Vagina (tissue), 2 donors: ENCODE measurements at places on chromosomes 7 and 10. TPM values are rescaled to one million over a fixed set of nuclear protein-coding genes. Genes with fewer than 3 reads are reported as not detected.

DNA sequence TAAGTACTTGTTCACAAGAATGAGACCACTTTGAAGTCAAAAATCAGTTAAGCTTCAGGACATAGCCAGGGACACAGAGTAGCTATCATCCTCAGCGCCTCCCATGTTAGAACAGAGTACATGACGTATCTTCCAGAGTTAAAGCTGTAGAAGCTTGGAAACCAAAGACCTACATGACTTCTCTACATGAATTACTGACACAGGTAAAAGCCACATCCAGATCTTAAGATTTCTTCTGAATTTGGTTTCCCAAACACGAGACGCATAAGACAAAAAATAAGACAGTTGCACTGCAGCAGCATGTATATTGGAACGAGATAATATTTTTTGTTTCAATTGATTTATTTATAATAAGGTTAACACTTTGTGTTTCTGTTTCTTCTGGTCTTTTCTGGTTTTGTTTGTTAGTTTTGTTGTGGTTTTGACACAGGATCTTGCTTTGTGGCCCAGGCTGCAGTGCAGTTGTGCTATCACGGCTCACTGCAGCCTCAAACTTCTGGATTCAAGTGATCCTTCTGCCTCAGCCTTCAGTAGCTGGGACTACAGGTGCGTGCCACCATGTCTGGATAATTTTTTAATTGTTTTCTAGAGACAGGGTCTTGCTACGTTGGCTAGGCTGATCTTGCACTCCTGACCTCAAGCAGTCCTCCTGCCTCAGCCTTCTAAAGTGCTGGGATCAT is 10.2 kb upstream of the EPC1 start:
- DNase-seq: no peak
- no peaks in the 10 kb centered on the region for H3K36me3 ChIP-seq
- no peak overlapping the region for H3K4me3 ChIP-seq
- no peaks in the 10 kb centered on the region for H3K27me3 ChIP-seq
- H3K27ac ChIP-seq: no peak overlapping the region

GRCh38 chr10:123746942-123747341 is 80.8 kb downstream of the GPR26 start:
- DNase-seq: no peak
- no peaks in the 10 kb centered on the region for H3K36me3 ChIP-seq
- H3K4me3 ChIP-seq: no peak overlapping the region
- H3K27ac ChIP-seq: no peak overlapping the region

- no peaks in the 10 kb centered on the region for H3K4me1 ChIP-seq
- H3K27me3 ChIP-seq: no peaks in the 10 kb centered on the region
These were observed 234.4 kb upstream of the IMMP2L start for GRCh38 chr7:111796671-111797070.

GRCh38 chr10:91694170-91694794 is 61.4 kb upstream of the PPP1R3C start:
- DNase-seq: no peak
- H3K4me1 ChIP-seq: no peaks in the 10 kb centered on the region
- H3K36me3 ChIP-seq: no peaks in the 10 kb centered on the region
- H3K27me3 ChIP-seq: no peaks in the 10 kb centered on the region

DNA sequence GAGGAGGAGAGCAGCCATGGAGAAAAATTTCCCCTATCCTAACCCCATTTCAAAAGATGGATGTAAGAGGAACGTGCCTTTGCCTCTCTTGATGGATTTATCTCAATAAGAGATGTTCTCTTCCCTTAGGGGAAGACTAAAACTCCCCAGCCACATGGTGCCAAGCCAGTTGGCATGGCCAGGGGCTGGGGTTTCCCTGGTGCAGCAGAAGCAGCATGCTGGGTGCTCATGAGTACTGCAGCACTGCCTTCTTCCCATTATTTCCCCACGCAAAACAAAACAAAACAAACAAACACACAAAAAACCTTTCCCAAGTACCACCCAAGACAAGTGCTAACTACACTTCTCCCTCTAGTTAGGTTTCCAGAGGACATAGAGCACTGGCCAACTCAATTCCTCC is 97.2 kb downstream of the DOCK4 start:
- no peaks in the 10 kb centered on the region for H3K27me3 ChIP-seq
- H3K27ac ChIP-seq: no peak overlapping the region
- DNase-seq: no peak

DNA sequence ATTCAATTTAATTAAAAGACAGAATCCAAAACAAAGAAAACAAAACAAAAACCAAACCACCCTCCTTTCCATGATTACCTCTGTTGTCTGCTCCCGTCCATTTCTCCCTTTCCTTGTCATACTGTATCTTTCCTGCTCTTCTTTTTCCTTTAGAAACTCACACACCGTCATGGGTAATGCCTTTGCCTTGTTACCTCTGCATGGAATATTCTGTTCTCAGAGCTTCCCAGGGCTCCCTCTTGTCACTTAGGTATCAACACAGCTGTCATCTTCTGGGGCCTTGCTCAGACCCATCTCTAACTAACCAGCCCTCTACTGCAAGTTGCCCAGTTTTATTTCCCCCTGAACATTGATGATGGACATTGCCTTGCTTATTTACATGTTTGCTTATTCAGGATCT is 30.2 kb upstream of the GIMAP8 start:
- no peaks in the 10 kb centered on the region for H3K4me1 ChIP-seq
- no peak for DNase-seq
- H3K27me3 ChIP-seq: no peaks in the 10 kb centered on the region
- no peaks in the 10 kb centered on the region for H3K36me3 ChIP-seq
- no peak overlapping the region for H3K27ac ChIP-seq

- peak overlapping the region; percentile 71 for H3K27ac ChIP-seq
- peaks cover 11% of the 10 kb centered on the region for H3K4me1 ChIP-seq
- H3K4me3 ChIP-seq: no peak overlapping the region
- H3K27me3 ChIP-seq: no peaks in the 10 kb centered on the region
- DNase-seq: no peak
These were observed 1.0 kb downstream of the ACSL5 start for GRCh38 chr10:112374724-112375541.

GRCh38 chr7:108292541-108292940 is 162.4 kb upstream of the LAMB4 start:
- no peak overlapping the region for H3K4me3 ChIP-seq
- H3K4me1 ChIP-seq: no peaks in the 10 kb centered on the region
- no peaks in the 10 kb centered on the region for H3K27me3 ChIP-seq
- H3K27ac ChIP-seq: no peak overlapping the region
- DNase-seq: no peak
- H3K36me3 ChIP-seq: no peaks in the 10 kb centered on the region

DNA sequence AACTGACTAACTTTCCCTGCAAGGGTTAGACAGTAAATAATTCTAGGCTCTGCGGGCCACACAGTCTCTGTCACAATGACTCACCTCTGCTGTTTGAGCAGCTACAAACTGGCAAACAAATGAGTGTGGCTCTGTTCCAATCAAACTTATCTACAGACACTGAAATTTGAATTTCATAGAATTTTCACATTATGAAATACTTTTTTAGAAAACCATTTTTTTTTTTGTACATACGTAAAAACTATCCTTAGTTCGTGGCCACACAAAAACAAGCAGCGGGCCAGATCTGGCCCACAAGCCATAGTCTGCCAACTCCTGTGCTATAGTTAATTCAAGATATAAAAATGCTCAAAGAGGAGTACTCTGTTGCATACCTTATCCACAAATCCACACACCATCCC is 32.6 kb downstream of the PIP4K2A start:
- DNase-seq: no peak
- no peak overlapping the region for H3K27ac ChIP-seq
- H3K4me1 ChIP-seq: peaks cover 41% of the 10 kb centered on the region

- H3K36me3 ChIP-seq: no peaks in the 10 kb centered on the region
- H3K4me1 ChIP-seq: no peaks in the 10 kb centered on the region
- no peak for DNase-seq
- no peaks in the 10 kb centered on the region for H3K27me3 ChIP-seq
- H3K4me3 ChIP-seq: no peak overlapping the region
These were observed 219.2 kb upstream of the HDAC9 start for GRCh38 chr7:18276380-18276779.

- no peaks in the 10 kb centered on the region for H3K36me3 ChIP-seq
- H3K4me1 ChIP-seq: peaks cover 57% of the 10 kb centered on the region
- peak overlapping the region; percentile 39 for H3K4me3 ChIP-seq
These were observed 10.7 kb upstream of the HOXA13 start for GRCh38 chr7:27210441-27211083.

DNA sequence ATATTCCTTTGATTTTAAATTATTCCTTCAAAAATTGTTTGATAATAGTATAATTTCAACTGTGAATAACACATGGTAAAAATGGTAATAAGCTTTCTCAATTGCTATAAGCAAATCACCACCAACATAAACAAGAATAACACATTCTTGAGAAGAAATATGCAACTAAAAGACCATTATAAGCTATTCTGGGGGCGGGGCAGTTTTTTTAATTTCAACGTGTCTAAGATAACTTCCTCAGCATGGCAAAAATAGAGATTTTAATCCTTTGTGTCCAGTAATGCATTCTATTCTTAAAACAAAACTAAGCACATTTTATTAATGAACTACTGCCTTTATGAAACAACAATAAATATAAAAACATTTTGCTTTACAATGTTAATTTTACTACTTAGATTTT is 1.5 kb downstream of the DNAJC12 start:
- no peak for DNase-seq
- no peak overlapping the region for H3K27ac ChIP-seq
- H3K4me1 ChIP-seq: no peaks in the 10 kb centered on the region
- no peaks in the 10 kb centered on the region for H3K36me3 ChIP-seq
- H3K27me3 ChIP-seq: no peaks in the 10 kb centered on the region

DNA sequence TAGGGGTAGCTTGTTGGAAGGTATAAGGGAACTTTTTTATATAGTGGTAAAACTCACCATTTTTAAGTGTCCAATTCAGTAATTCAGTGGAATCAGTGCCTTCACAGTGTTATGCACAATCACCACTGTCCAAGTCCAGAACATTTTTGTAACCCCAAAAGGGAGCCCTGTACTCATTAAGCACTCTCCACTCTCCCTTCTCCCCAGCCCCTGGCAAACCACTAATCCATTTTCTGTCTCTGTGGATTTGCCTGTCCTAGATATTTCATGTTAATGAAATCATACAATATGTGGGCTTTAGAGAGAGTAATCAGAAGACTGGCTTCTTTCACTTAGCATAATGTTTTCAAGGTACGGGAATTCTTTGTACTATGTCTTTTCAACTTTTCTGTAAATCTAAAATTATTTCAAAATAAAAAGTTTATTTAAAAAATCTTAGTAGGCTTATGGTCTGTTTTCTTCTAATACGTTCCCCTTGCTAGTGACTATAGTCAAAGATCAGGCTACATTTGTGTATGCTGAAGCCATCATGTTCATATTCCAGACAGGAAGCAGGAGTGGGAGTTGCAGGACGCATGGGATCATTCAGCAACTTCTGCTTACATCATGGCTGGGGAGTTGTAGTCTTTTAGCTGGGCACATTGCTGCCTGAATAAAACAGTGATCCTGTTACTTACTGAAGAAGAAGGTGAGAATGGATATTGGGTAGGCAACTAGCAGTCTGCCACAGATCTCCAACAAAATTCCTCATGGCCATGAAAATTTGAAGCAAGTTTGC is 35.4 kb upstream of the TAX1BP1 start:
- no peak overlapping the region for H3K27ac ChIP-seq
- H3K36me3 ChIP-seq: no peaks in the 10 kb centered on the region
- no peak for DNase-seq

DNA sequence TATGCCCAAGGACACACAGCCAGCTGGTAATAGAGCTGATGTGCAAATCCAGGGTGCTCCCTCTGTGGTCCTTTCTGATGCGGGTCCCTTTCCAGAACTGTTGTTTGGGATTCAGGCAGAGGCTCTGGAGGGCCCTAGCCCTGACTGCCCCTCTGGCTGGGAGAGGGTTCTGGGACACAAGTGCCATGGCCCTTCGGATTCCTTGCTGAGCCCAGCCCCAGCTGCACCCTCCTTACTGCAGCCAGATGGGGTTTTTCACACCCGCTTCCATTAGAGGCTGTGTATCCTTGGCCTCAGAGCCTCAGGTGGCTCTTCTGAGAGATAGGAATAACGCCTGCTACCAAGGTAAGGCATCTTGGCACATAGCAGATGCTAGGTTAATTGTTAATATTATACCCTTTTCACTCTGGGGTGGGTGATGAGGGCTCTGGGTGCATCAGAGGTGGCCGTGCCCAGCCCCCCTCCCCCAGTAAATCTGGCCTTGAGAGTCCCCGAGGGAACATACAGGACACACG is 89.8 kb upstream of the LRRC4 start:
- no peaks in the 10 kb centered on the region for H3K4me1 ChIP-seq
- H3K27ac ChIP-seq: no peak overlapping the region
- H3K36me3 ChIP-seq: no peaks in the 10 kb centered on the region

DNA sequence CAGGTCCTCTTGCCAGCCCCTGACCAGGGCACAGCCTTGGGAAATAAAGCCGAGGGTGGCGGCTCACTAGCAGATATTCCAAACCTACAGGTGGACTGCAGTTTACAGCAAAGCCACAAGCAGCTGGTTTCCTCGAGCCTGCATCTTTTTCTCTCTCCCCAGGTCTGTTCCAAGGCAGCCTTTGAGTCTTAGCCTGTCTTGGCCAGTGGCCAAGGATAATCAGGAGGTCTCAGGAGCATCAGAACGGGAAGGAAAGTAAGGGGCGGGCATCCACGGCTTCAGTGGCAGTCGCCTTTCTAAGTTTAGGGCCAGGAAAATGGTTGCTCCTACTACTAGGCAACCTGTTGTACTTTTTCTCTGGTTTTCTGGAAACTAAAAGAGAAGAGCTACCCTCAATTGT is 219.7 kb upstream of the ZMIZ1 start:
- no peak for DNase-seq
- H3K27ac ChIP-seq: no peak overlapping the region
- H3K36me3 ChIP-seq: no peaks in the 10 kb centered on the region
- H3K4me1 ChIP-seq: peaks cover 8% of the 10 kb centered on the region
- no peaks in the 10 kb centered on the region for H3K27me3 ChIP-seq

GRCh38 chr10:5545778-5546710 is 21.3 kb downstream of the CALML3 start:
- DNase-seq: no peak
- peaks cover 47% of the 10 kb centered on the region for H3K4me1 ChIP-seq
- no peak overlapping the region for H3K4me3 ChIP-seq
- H3K27me3 ChIP-seq: no peaks in the 10 kb centered on the region

- peaks cover 23% of the 10 kb centered on the region for H3K27me3 ChIP-seq
- no peak overlapping the region for H3K4me3 ChIP-seq
- H3K36me3 ChIP-seq: no peaks in the 10 kb centered on the region
- no peak for DNase-seq
These were observed 4.4 kb upstream of the MNX1 start for GRCh38 chr7:157014635-157015555.

DNA sequence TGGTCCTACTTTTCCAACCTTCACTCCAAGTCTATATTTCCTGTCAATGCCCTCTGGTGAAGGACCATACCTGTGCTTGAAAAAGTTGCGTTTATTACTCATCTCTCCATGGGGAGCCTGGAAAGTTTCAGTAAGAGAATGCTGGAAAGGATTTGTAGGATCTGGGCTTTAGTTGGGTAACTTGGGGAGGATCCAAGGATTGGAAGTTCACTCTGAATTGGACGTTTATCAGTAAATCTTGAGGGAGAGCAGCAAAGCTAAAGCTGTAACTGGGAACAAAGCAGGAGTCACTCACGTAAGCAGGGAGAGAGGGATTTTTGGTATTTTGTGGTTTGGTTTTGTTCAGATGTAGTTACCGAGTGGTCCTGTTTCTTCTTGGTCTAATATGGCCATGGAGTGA is 51.4 kb upstream of the NPVF start:
- H3K4me3 ChIP-seq: no peak overlapping the region
- H3K4me1 ChIP-seq: no peaks in the 10 kb centered on the region
- no peaks in the 10 kb centered on the region for H3K36me3 ChIP-seq
- H3K27ac ChIP-seq: no peak overlapping the region
- H3K27me3 ChIP-seq: no peaks in the 10 kb centered on the region

GRCh38 chr7:16929146-16929762 is 47.5 kb upstream of the AGR3 start:
- H3K36me3 ChIP-seq: no peaks in the 10 kb centered on the region
- DNase-seq: no peak
- H3K27ac ChIP-seq: no peak overlapping the region
- no peak overlapping the region for H3K4me3 ChIP-seq

The BLNK gene
- 8.8 TPM for total RNA-seq

The MUC12 gene
- total RNA-seq: 2.7 TPM

The NACAD gene
- total RNA-seq: 9.6 TPM

The BTBD16 gene
- total RNA-seq: not detected

The PGAM1 gene
- total RNA-seq: 224 TPM
